ENCODE measurements at places on chromosomes 6 and 20. TPM values are rescaled to one million over a fixed set of nuclear protein-coding genes. Genes with fewer than 3 reads are reported as not detected.

METTL24 gene
- total RNA-seq, result 12.0 TPM

TAF8 gene
- total RNA-seq, result 16.6 TPM

NKAPL gene
- 2.7 TPM for total RNA-seq

DEFB132 gene
- not detected for total RNA-seq

HLA-G gene
- total RNA-seq, result 0.19 TPM

VEGFA gene
- total RNA-seq, result 88.4 TPM

NRSN1 gene
- total RNA-seq, result not detected

ASIP gene
- total RNA-seq, result not detected

LAMA5 gene
- 131 TPM for total RNA-seq

CALHM6 gene
- 5.4 TPM for total RNA-seq

APMAP gene
- total RNA-seq, result 45.6 TPM

TMEM244 gene
- not detected for total RNA-seq

RGS19 gene
- 18.0 TPM for total RNA-seq

HLA-A gene
- 375 TPM for total RNA-seq

HSPA1L gene
- 1.7 TPM for total RNA-seq

SSTR4 gene
- total RNA-seq, result not detected

IL17A gene
- total RNA-seq, result not detected

KCNB1 gene
- 9.7 TPM for total RNA-seq

LINC00237 gene
- total RNA-seq, result not detected

TFAP2C gene
- 0.23 TPM for total RNA-seq

PRSS35 gene
- 2.8 TPM for total RNA-seq

LRRC73 gene
- total RNA-seq, result 0.90 TPM

MMP24 gene
- 0.52 TPM for total RNA-seq

DLL1 gene
- total RNA-seq, result 9.6 TPM

TNF gene
- total RNA-seq, result 0.93 TPM

ANKRD66 gene
- total RNA-seq, result not detected

BMP6 gene
- 5.7 TPM for total RNA-seq

GSTA1 gene
- not detected for total RNA-seq

VAPB gene
- total RNA-seq, result 54.6 TPM

Measured in posterior vena cava (tissue), 2 donors.